Cardiac septum (tissue), 1 donor: ENCODE measurements at places on chromosomes 4 and X.

DNA sequence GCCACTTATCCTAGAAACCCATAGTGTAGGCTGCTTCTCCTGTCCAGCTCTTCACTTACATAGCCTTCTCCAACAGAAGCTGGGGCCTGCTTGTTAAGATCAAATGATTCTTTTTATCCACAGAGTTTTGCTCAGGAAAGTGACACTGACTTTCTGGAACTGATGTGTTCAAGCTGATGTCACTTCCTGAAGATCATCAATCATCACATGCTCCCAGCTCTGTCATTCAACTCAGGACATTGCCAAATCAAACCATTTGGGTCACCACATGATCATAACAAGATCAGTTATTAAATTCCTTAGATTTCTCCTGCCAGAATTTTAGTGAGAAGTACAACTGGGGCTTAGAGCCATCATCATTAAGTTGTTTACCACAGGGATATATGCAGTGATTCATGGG, 39.4 kb downstream of the GLRA3 start:
- DNase-seq: no peak

GRCh38 chr4:160265836-160266235, 1163.0 kb downstream of the RAPGEF2 start:
- no peak for DNase-seq

- no peak for DNase-seq
Measured at GRCh38 chr4:81550388-81550859, 78.7 kb upstream of the RASGEF1B start.

GRCh38 chr4:65646136-65646535, 24.2 kb downstream of the EPHA5 start:
- no peak for DNase-seq

- DNase-seq: no peak
Measured at GRCh38 chrX:136431625-136432024, 56.1 kb upstream of the BRS3 start.

DNA sequence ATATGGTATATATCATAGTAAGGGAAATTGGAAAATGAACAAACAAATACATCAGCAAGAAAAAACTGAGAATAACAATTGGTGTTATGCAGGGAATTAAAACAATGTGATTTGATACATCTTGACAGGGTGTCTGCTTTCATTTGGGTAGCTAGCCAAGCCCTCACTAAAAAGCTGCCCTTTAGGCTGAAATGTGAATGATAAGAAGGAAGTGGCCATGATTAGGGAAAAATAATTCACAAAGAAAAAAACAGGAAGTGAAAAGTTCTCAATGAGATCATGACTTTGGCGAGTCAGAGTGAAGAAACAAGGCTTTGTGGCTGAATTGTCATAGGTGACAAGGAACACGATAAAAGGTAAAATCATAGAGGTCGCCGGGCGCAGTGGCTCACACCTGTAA, 675.8 kb upstream of the SLIT2 start:
- DNase-seq: no peak

DNA sequence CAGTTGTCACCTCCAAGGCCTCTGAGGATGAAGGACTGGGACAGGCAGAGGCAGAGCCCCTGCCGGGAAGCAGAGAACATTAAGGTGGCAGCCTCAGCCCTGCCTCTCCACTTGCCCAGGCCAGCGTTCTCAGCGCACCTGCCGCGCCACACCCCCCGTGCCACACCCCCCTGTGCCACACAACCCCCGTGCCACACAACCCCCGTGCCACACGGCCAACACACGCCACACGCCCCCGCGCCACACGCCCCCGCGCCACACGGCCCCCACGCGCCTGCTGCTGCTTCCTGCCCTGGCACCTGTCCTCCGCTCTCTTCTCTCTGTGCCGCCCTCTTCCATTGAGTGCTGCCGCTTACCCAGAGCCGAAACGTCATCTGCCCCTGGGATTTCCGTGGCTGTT, 58.0 kb upstream of the ZFP42 start:
- DNase-seq: no peak

- no peak for DNase-seq
Measured at GRCh38 chr4:73803213-73803612, 33.3 kb upstream of the CXCL6 start.

GRCh38 chrX:38657562-38657961, 96.2 kb downstream of the TSPAN7 start:
- no peak for DNase-seq

DNA sequence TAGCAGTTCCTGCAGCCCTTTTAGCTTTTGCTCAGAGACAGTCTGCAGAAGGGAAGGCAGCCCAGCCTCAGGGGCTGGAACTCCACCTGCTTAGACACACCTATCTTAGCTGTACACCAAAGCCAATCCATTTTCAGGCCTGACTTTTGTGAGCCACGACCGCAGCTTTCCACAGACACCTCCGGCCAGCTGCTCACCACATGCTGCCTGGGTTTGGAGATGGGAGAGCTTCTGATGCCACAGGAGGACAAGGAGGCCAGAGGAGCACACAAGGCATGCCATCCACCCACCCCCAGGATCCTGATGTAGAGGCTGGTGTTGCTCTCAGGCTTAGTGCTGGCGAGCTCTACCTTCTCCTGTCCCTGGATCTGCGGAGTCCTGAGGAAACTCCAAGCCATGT, 141.8 kb upstream of the NALF2 start:
- DNase-seq: no peak

DNA sequence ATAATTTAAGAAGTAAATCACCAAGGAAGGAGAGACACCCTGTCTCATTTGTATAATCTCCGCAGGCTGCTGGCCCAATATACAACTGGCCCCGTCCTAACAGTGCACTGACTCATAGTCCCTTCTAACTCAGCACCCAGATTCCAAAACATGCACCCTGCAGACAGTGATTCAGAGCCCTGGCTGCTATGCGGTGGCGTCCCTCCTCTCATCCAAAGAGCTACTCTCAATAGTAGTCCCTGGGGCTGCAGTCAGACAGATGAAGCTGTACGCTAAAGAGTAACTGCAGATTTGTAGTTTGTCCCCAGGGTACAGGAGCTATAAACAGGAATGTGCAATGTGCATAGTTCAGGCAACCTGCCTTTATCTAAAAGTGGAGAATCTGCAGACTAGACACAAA, 23.0 kb downstream of the GABRA3 start:
- DNase-seq: no peak
